ENCODE measurements at places on chromosomes 3 and 15.

DNA sequence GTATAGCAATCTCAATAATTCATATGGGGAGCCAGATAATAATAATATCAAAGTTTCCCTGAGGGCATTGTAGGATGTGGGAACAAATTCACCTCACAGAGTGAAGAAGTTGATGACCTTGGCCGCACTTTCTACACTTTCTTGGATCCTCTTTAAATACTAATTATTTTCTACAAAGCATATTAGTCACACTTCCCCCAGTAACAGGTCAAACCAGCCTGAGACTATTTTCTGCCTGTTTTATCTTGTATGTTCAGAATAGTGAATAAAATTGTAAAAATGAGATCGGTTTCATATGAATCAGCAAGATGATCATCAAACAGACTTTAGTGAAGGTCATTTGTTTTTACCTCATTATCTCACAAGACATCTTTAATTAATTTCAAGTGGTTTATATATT is 2.3 kb upstream of the OR5K3 start:
- no peak for DNase-seq

DNA sequence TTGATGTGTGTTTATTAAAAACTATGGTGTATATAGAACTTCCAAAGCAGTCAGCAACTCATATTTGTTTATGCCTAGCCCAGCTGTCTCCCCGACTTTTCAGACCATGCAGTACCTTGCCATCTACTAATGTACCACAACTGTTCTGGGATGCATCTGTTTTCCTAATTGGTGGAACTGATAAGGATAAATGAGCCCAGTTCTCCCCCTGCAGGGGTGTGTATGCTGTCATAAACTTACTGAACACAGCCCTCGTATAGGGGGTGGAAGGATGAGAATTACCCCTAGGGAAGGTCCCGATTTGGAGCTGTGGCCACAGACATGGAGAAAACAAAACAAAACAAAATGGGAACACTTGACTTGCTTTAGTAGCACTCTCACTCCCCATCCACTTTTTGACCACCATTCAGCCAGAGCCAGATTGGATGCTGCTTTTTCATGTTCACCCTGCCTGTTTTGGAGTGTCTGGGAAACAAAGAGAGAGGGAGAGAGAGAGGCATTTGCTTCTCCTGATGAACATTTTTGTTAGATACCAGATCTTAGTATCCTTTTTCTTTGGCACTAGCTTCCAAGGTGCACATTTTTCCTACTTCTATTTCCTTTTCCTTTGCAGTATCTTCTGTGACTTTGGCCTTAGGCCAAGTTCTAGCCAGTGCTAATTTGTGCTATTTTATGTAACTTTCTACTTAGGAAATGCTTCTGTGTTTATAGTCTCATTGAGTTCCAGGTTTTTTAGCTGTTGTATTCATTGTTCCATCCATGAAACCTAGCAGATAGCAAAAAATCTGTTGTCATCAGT is 29.1 kb downstream of the CADM2 start:
- DNase-seq: no peak

DNA sequence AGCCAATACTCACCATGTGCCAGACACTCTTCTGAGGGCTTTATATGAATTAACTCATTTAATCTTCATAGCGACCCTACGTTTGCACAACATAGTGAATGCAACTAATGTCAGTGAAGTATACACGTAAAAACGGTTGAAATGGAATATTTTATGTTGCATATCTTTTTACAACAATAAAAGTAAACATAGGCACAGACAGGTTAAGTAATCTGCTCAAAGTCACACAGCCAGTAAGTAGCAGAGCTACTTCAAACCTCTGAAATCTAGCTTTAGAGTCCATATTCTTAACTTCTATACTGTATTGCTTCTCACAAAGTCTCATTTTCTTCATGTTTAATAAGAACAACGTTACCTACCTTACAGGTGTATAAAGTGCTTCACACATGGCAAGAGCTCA is 1.6 kb downstream of the SEC11A start:
- DNase-seq: no peak

- no peak for DNase-seq
Measured at GRCh38 chr3:55069950-55070349, 142.1 kb upstream of the LRTM1 start.

GRCh38 chr3:9901967-9902366 is 681 bp upstream of the IL17RE start:
- DNase-seq: no peak

- DNase-seq: no peak
Measured at GRCh38 chr3:27471923-27472550, 12.1 kb downstream of the SLC4A7 start.

DNA sequence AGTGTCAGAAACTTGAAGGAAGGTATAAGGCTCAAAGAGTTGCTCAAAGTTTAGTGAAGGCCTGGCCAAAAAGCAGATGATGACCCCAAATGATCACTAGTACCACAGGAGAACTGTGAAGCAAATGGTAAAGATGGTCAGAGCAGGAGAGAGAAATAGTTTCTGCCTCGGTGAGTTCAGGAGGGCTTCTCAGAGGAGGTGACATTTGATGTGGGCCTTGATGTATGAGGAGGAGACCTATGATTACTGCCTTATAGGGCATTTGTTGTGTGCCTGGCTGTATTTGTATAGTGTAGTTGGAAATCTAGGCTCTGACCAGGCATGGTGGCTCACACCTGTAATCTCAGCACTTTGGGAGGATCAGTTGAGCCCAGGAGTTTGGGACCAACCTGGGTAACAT is 50.4 kb downstream of the DNASE1L3 start:
- no peak for DNase-seq

- no peak for DNase-seq
Measured at GRCh38 chr3:195448205-195448875, 5.5 kb upstream of the ACAP2 start.

DNA sequence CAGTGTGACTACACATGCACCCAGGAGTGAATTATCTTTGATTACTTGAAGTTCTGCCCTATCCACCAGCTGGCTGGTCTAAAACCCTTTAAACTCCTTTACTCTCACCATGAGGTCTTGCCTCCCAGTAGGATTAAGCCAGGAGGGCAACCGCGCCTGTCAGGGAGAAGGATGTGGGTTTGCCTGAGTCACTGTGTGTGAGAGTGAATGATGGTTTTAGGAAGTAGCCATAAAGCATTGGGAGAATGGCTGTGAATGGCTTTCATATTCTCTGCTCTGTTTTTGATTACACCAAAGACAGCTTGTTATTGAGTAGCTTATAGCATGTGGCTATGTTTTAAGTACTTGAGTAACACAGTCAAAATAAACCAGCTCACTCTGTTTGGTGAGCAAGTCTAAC is 637.7 kb upstream of the TBL1XR1 start:
- DNase-seq: peak; percentile 96

- no peak for DNase-seq
Measured at GRCh38 chr3:197837282-197837681, 46.2 kb downstream of the LRCH3 start.

DNA sequence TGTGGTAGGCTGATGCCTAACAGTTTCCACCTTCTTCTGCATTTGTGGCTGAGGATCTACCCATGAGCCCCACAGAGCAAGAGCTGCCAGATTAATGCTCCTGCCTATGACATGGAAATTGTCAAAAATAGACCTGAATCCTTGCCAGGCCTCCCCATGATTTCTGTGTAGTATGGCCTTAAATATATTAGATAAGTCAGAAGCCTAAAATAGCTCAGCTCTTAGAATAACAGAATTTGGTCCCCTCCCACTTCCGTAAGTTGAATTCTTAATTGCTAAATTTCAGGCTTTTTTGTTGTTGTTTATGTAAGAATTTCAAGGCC is 129.0 kb downstream of the SERPINI1 start:
- DNase-seq: no peak

DNA sequence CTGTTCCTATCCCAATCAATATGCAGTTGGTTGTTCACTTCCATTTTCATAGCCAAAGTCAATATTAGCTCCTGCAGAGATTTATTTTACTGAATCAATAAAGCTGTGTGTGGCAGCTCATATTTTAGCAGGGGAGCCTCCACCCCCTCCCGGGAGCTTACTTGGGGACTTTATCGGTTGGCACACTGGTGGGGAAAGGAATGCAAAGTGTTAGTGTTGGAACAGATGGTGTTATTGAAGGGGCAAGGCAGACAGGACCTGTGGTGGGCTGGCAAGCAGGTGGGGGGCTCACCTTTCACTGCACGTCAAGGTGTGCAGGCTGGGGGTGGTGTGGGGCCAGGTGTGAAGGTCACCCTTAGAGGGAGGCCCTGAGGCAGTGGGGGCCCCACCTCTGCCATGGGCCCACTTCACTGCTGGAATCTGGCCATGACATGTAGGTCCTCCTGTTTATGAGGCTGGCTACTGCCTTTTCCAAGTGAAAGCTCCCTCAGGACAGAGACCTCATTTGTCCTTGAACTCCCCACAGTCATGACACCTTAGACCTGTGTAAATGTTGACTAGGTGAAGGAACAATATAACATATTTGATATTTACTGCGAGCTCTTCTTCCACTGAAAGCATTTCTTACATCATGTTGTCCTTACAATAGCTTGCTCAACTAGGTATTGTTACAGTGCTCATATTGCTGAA is 44.0 kb upstream of the SEC22A start:
- DNase-seq: no peak

GRCh38 chr3:133124511-133124910 is 86.3 kb downstream of the TMEM108 start:
- DNase-seq: no peak

DNA sequence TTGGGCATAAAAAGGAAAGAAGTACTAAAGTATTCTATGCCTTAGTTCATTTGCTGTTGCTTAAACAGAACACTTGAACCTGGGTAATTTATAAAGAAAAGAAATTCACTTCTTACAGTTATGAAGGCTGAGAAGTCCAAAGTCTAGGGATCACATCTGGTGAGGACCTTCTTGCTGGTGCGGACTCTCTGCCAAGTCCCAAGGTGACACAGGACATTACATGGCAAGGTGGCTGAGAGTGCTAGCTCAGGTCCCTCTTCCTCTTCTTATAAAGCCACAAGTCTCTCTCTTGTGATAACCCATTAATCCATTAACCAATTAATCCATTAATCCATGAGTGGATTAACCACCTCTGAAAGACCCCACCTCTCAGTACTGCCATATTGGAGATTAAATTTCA is 3.1 kb upstream of the ZBTB38 start:
- no peak for DNase-seq

DNA sequence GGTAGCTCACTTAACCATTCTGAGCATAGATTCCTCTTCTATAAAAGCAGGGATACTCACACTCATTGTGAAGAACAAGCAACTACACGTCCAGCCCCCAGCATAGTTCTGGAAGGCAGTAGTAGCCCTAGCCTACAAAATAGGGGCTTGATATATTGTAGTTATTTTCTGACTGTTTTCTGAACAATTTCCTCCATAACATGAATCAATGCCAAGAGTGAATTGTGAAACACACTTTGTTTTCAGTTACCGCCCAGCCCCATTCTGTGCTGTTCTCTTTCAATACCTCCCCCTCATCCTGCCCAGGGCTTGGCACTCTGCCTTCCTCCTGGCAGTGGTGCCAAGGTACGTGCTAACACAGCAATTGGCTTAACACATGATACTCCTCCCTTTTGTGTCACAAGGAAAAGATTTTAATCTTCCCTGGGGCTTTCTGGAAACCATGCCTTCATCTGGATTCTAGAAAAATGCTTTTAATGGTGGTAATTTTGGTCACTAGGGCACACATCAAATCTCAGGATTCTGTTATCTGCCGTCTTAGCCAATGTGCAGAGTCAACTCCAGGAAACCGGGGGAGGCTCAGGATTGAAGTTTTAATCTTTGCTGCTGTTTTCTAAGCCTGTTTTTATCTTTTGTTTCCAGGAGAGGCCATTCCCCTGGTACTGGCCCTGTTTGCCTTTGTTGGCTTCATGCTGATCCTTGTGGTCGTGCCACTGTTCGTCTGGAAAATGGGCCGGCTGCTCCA is 37.2 kb downstream of the IL20RB start:
- peak; percentile 96 for DNase-seq

GRCh38 chr3:148089171-148089570 is 608.5 kb upstream of the AGTR1 start:
- DNase-seq: no peak
